ENCODE measurements at places on chromosomes 4 and X.
A peak's percentile ranks its signal among the peaks of the same experiment; 100 is the strongest.

DNA sequence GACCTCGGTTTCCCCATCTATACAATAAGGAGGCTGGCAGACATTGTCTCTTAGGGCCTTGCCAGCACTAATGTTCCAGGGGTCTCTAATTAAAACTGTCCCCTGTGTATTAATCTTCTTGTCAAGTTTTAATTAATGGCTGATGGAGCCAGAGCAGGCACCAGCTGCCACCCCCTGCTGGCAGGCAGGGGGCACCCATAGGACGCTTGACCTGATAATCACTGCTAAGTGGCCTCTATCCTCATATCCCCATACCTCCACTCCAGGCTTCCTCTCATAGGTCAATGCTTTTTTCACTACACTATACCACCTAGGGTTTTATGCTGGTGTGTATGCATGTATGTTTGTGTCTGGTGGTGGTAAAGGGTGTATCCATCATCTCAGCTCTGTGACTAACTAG, 89.4 kb downstream of the EFNB1 start:
- DNase-seq = no peak

- DNase-seq = no peak
Measured at GRCh38 chr4:78765432-78766006, 10.6 kb upstream of the BMP2K start.

- DNase-seq = no peak
Measured at GRCh38 chr4:136007991-136008390, 1524.3 kb downstream of the PCDH18 start.

- no peak for DNase-seq
Measured at GRCh38 chr4:4643306-4643705, 101.5 kb upstream of the STX18 start.

DNA sequence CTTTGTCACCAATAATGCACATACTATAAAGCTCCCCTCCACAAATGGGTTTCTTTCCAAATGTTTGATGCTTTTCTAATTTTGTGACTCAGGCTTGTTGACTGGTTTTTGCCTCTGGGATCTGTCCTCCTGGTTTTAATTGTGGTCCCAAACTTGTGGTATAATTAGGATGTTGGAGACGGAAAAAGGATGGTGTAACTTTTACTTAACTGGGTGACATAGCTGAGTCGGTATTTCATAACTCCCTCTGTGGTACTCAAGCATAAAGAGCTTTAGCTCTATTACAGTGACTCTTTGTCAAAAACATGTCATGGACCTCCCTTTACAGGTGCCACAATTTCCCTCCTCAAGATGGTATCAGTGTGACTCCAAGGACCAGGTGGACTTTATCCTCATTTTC, 119.7 kb upstream of the RBPJ start:
- no peak for DNase-seq

GRCh38 chr4:4761128-4761982, 98.1 kb upstream of the MSX1 start:
- DNase-seq = peak; percentile 5

GRCh38 chr4:7540654-7541413, 106.1 kb upstream of the PSAPL1 start:
- DNase-seq = no peak

DNA sequence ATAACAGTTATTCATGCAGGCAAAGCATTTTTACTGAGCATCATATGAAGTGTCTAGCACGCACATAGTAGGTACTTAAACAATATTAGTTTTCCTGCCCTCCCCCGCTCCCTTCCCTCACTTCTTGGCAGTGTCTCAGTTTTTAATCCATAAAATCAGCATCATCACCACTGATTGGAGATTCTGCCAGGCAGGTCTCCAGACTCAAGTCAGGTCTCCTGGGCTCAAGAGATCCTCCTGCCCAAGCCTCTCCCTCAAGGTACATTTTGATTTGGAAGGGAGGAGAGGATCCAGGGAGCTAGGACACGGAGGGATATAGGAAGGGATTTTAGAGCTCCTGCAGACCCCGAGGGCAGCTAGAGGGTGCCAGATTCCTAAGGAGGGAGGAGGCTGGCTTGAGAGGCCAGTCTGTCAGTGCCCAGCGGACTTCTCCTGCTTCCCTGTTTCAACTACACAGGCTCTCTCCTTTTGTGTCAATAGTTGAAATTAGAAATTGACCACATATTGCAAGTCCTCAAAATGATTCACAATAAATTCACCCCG, 4.4 kb upstream of the FAT1 start:
- no peak for DNase-seq

DNA sequence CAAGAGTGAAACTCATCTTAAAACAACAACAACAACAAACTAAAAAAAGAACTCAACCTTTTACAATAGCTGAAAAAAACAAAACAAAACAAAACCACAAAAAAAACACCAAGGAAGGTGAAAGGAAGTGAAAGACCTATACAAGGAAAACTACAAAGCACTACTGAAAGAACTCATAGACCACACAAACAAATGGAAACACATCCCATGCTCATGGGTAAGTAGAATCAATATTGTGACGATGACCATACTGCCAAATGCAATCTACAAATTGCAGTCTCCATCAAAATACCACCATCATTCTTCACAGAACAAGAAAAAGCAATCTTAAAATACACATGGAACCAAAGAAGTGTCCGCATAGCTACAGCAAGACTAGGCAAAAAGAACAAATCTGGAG, 41.5 kb upstream of the FGF2 start:
- no peak for DNase-seq

DNA sequence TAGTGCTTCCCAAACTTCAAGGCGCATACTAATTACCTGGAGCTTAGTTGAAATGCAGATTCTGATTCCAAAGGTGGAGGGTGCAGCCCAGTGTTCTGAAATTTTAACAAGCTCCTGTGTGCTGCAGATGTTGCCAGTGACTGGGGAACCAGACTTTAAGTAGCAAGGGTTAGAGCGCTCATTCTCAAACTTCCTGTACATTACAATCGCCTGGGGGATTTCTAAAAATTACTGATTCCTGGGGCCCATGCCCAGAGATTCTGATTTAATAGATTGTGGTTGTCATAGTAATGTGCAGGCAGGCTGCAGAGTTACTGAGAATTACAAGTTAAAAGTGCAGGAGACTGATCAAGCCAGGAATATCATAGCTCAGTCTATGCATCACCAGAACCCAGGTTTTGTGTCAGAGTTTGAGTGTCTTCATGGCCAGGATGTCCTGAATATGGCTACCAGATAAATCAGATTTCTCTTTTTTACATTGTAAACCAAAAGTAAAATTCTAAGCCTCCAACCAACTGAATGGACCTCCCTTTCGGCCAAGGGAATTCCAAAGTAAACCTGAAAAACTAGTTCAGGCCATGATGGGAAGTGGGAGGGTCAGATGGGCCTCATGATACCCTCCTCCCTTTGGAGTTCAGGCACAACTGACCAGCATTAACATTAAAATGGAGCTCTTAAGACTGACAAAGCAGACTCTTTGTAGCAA, 121.6 kb downstream of the ATXN3L start:
- DNase-seq = no peak

DNA sequence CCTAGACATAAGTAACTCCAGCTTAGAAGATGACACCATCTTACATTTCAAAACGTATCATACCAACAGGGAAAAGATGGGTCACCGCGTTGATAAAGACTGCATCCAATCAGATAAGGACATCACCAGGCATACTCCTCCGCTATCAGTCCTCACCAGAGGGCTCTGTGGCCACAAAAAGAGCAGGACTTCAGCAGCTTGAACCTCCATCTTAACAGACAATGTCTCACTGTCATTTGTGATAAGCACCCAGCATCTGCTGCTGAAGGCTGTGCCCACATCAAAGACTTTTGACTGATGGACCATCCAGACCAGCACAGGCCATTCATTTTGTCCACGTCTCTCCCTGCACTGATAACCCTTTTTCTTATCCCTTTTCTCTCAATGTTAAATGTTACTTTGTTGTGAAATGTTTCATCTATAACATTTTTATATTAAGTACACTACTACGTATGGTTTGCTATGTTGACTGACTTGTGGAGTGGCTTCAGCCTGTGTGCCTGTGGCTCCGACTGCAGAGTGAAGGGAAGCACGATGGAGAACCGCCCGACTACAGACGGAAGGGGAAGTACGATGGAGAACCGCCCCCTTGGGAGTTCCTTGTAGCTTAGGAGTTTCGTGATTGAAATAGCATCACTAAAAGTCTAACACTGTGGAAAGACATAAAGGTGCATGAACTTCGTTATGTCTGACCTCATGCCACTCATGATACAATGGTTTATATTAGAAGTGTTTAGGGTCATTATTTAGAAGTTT, 595.4 kb upstream of the AGA start:
- no peak for DNase-seq

DNA sequence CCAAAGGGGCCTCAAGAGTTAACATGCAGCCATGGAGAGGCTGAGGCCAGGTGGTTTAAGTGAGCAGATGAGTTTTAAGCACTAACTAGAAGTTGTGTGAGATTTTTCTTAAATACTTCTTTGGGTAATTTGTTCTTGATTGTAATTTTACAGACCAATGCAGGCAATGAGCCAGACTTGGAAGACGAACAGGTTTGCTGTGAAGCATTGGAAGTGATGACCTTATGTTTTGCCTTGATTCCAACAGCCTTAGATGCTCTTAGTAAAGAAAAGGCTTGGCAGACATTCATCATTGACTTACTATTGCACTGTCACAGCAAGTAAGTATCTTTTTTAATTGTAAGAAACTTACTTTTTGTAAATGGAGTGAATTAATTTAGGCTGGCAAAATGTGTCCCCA, 103.9 kb downstream of the USP9X start:
- no peak for DNase-seq

DNA sequence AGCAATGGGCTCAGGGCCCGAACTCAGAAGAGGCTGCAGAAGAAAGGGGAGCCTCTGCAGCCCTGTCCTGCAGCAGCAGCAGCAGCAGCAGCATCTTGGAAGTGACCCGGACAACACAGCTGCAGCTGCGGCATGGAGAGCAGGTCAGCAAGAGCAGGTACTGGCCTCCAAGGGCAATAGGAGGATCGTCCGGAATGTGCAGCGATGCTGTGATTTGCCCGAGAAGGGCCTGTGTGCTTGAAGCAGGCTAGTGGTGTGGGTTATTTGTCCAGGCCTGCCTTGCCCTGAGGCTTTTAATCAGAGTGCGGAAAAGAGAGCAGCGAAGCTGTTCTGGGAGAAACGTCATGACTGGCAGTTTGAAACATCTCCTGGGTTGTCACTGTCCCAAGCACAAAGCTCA, 126.0 kb downstream of the F11 start:
- DNase-seq = no peak

DNA sequence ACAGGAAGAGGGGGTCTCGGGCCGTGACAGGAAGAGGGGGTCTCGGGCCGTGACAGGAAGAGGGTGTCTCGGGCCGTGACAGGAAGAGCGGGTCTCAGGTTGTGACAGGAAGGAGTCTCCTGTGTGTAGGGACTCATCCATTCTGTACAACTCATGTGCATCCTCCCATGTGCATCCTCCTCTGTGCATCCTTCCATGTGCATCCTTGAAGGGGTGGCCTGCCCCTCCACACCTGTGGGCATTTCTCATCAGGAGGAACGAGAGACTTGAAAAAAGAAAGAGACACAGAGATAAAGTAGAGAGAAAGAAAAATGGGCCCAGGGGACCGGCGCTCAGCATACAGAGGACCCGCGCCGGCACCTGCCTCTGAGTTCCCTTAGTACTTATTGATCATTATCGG, 30.2 kb upstream of the PLCXD1 start:
- peak; percentile 57 for DNase-seq

GRCh38 chrX:78540171-78540570, 119.0 kb downstream of the RTL3 start:
- DNase-seq = no peak

GRCh38 chr4:183984566-183984965, 79.5 kb downstream of the STOX2 start:
- DNase-seq = no peak

GRCh38 chr4:37970702-37971101, 10.5 kb downstream of the PTTG2 start:
- peak; percentile 87 for DNase-seq

- no peak for DNase-seq
Measured at GRCh38 chrX:71210816-71211215, 12.2 kb upstream of the GJB1 start.

GRCh38 chr4:138951764-138952163, 63.8 kb upstream of the NOCT start:
- no peak for DNase-seq

DNA sequence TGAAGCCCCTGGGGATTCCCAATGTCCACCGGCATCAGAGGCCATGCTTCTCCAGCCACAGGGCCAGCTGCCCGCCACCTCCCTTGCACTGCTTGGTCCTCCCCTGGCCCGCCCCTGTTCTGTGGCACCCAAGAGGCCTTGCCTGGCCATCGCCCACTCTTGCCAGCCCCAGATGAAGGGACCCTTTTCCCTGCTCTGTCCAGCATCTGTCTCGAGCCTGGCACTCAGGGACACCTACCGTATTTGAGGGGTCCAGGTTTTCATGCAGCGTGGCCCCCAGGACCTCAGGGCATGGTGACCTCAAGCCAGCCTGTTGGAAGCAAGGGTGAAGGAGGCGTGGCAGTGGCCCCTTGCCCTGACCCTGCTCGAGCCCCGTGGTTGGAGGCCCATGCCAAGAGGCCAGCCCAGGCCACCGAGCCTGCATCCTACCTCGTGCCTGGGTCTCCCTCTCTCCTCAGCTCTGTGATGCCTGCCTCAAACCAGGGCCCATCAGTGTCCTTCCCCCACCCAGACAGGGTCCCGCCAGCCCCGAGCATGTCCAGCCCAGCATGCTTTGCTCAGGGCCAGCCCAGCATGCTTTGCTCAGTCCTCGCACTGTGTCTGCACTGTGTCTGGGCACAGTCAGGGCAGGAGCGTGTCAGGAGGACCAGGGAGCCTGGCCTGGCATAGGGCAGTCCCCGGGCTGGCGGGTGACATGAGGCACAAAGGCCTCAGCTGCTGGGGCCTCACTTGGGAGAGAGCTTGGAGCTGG, 14.3 kb upstream of the FGFR3 start:
- no peak for DNase-seq

DNA sequence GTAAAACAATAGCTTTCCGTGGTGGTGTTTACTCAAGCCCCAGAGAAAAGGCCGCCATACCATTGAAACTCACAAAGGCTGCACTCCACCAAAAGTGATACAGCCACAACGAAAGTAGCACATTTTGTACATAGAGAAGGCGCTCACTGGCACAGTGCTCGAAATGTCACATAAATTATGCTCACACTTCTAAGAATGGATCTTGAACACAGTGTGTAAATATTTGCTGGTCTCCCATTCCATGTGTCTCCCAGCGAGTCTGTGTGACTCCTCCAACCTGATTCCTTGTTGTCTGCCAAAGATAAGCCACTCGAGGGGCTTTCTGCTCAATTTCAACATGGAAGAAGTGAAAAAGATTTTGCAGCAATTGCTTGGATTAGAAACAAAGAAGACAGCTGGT, 234.0 kb upstream of the VCX3A start:
- no peak for DNase-seq

GRCh38 chrX:10199212-10199611, 42.4 kb downstream of the CLCN4 start:
- DNase-seq = peak; percentile 88

DNA sequence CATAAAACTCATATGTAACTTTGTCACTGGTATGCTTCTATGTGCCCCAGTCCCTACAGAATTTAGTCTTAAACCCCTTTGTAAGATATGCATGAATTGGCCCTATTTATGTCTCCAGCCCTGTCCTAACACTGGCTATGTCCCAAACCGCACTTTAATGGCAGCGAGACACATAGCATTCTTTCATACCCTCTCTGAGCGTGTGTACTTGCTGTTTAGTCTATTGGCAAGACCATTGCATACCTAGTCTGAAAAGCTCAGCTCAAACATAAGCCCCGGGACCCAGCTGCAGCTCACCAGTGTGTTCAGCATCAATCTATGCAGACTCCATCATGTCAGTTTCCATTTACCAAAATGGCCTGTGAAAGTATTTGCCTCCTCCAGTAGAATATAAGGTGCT, 1018.4 kb upstream of the TENM3 start:
- DNase-seq = no peak
